ENCODE measurements at places on chromosomes 3 and 15.
A peak's percentile ranks its signal among the peaks of the same experiment; 100 is the strongest.

- DNase-seq, result peak; percentile 59
These were observed 18.3 kb upstream of the ONECUT1 start for GRCh38 chr15:52808441-52808840.

DNA sequence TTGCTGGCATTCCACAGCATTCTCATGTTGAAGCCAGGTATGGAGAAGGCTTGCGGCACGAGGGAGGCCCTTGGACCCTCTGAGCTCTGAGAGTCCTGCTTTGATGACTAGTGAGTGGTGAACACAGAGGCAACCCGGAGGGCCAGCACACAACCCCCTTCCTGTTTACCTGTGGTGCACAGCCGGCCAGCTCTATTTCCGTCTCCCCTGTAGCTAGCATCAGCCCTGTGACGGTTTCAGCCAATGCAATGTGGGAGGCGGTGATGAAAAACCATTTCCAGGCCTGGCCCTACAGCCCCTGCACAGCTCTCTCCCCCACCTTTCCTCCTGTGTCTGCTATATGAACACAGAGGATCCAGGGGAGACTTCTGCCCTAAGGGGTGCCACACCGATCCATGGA is 76.8 kb upstream of the KLHL25 start:
- no peak for DNase-seq

GRCh38 chr3:105430455-105430854 is 63.7 kb downstream of the ALCAM start:
- no peak for DNase-seq

DNA sequence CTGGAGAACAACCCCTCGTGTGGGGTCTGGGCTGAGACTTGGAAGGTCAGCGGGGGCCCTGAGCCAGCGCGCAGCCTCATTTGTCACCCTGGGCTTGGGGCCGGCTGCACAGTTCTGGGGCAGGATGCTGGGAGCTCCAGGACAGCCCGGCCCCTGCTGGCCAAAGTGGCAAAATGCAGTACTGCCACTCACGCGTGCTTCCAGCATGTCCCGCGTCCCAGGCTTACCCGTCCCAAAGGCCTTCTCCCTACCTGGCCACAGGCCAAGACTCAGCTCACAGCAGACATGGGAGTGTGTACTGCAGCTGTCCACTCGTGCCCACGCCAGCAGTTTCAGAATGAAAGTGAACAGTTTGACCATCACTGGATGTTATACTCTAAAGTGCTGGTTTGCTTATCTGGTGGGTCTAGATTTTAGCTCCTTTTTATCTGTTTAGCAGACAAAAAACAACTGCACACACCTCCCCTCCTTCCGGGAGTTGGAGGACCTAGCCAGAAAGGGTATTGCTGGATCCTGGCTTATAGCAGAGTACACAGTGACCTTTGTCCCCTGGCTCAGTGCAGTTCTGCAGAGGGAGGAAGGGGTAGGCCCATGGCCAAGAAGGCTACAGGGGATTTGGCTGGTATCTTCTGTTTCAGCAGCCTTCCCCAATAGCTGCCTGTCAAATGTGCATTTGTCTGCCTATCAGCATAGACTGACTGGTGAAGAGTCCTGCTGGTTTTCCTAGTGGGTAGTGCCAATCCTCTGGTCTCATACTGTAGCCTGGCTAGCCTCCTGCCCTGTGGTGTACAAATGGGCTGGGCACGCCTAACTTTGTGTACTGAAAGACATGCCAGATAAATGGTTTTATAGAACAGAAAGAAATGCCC is 23.2 kb upstream of the IP6K2 start:
- DNase-seq, result peak; percentile 79

DNA sequence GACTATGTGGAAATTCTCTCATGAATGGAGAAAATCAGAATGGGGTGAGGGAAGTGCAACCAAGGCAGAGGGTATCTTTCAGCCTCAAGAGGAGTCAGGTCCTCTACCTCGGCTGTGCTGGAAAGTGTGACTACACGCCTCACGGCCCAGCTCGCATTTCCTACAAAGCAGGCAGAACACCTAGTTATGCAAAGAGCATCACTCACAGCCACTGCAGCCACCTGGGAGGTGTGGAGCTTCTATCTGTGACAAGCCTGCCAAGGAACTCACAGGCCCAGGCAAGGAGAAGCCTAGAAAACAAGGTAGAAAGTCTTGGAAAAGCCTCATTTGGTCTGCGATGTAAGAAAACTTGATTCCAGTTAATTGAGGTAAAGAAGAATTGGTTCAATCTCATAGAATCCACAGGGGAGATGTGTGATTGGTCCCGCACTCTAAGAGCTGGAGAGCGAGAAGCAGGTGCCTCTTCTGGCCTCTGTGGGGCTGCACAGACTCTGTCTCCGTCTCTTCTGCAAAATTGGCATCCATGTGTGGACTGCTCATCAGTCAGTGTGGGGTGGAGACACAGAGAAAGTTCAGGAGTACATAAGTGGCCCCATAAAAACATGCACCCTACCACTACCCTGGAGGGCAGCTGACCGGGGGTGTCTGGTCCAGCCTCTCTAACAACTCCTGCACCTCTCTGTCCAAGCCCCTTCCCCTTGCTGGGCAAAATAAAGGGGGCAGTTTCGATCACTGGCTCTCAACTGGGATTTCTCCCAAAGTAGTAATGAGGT is 76.8 kb downstream of the TAMM41 start:
- DNase-seq, result peak; percentile 9

- no peak for DNase-seq
These were observed 47.0 kb downstream of the OSBPL10 start for GRCh38 chr3:31934018-31934417.

- no peak for DNase-seq
These were observed 30.1 kb downstream of the CCDC12 start for GRCh38 chr3:46946416-46946815.

DNA sequence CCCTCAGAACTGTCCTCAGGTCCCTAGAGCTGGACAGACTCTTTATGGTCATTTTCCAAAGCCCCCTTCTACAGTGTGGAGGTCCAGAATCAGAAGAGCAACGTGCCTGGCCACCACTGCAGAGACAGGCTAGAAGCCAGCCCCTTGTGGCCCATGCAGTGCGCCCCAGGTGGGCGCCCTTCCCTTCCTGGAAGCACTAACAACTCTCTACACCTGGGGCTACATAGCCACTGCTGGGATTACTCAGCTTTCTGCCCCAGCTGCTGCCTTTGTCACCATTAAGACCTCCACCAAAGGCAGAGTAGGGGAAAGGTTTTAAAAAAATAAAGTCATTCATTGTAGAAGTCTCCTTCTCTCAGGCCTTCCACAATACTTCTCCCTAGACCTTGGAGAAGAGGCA is 2.3 kb downstream of the RASGRP1 start:
- DNase-seq, result no peak

DNA sequence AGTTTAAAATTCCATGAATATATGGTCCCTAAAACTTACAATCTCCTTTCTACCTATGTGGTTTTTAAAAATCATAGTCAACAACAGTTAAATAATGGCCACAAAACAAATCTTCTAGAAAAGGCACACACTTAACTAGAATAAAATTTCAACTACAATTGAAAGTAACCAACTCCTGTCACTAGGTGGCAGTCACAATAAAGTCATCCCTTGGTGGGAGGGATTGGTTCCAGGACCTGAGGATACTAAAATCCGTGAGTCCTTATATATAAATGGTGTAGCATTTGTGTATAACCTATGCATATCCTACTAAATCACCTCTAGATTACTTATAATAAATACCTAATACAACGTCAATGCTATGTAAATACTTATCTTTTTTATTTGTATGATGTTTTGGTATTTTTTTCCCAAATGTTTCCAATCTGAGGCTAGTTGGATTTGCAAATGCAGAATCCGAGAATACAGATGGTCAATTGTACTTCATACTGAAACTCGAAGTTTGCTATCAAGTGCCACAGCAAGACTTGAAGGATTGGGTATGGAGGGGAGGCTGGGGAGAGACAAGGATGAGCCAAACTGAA is 172.6 kb downstream of the FMN1 start:
- DNase-seq, result peak; percentile 78

- DNase-seq, result no peak
These were observed 12.0 kb upstream of the ABTB1 start for GRCh38 chr3:127660621-127661251.

GRCh38 chr15:64216730-64217428 is 54.1 kb upstream of the PPIB start:
- peak; percentile 36 for DNase-seq

DNA sequence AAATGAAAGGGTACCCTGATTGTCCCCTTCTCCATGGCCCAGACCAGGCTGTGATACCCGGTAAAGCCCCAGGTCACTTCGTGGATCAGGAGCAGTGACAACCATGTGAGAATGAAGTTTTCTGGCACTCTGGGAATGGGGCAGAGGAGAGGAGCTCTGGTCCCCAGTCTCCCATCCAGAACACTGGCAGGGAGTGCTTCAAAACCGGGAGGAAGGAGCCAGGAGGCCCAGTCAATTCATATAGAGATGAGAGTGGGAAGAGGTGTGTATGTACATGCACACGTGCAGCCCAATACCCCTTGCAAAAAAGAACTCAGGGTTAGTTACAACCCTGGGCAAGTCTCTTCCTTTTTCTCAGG is 101.4 kb upstream of the TLE3 start:
- no peak for DNase-seq

- DNase-seq, result peak; percentile 81
These were observed 951 bp downstream of the FNDC3B start for GRCh38 chr3:172040078-172040980.

DNA sequence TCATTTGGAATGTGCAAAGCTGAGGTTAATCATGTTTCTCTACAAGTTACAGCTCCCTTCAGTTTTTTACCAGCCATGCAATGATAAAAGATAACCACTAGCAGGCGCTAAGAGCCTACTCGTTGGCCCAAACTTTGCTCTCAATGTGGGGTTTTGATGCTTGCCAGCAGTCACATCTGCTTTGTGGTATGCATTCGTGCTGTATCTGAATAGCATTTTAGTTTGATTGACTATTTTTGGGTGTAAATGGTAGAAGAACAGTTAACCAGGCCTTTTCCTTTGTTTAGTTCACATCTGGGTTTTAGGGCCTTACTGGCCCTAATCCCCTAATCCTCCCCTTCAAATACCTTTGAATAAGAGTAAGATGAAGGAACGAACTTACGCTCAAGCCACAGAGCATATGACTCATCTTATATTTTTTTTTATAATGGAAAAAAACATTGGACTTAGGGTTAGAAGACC is 4.4 kb upstream of the CLDN11 start:
- peak; percentile 95 for DNase-seq

DNA sequence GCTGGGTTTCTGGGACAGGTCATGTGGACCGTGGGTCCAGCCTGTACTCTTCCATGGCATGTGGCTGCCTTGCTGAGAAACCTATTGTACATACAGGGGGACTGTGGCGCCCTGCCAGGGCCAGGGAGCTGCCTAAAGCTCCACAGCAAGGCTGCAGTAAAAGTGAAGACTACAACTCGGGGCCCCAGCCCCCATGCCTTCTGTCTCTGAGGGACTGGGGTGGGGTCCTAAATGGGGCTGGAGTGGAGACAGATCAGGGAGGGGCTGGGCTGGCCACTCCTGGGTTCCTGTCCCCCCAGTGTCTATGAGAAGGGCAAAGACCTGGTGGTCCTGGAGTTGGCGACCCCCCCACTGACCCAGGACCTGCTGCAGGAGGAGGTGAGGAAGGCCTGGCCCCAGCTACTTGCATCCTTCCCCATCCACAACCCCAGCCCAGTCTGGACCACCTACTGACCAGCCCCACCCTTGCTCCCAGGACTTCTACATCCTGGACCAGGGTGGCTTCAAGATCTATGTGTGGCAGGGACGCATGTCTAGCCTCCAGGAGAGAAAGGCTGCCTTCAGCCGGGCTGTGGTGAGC is 7.3 kb downstream of the VILL start:
- no peak for DNase-seq

DNA sequence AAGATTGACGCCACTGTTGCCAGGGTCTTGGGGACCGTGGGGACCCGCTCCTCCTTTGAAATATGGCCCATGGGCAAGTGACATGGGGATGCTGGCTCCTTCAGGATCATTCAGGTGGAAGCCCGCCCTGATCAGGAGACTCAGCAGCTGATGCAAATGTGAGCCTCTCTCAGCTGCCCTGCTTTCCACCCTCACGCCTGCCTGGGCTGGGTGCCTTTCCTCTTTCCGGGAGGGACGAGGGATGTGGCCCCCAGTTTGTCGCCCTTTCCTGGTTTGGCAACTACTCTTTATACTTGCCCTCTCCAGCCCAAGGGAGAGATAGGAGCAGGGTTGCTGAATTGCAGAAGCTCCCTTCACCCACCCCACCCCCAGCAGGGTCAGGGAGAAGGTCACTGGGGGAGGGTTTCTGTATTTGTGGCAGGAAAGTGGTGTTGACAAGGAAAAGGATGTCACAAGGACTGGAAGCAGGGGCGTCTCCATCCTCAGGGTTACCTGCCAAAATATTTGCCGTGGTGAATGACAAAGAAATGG is 21.8 kb downstream of the DNASE1L3 start:
- no peak for DNase-seq

GRCh38 chr15:29289173-29289572 is 19.6 kb upstream of the NSMCE3 start:
- DNase-seq, result no peak

DNA sequence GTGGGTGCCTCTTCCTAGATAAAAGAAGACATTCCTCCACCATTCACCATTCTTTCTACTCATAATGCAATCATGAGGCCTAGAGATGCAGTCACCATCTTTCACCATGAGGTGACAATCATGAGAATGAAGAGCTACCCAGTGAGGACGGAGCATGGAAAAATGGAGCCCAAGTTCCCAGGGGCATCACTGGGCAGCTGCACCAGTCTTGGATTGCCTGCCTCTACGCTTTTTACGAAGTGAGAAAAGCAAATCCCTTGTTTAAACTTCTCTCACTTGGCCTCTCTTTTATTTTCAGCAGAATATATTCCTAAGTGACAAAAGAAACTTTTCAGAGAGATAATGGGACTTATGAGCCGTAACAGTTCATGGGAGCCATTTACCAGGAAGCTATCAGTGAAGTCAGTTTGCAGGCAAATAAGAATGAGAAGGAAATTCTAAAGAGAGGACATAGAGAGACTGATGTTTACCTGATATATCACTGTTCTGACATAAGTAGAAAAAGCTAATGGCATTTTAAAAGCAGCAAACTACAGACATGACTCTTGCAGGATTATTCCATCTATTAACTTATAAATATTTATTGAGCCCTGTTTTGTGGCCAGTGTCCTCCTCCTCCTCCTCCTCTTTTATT is 90.0 kb upstream of the CPNE4 start:
- no peak for DNase-seq

DNA sequence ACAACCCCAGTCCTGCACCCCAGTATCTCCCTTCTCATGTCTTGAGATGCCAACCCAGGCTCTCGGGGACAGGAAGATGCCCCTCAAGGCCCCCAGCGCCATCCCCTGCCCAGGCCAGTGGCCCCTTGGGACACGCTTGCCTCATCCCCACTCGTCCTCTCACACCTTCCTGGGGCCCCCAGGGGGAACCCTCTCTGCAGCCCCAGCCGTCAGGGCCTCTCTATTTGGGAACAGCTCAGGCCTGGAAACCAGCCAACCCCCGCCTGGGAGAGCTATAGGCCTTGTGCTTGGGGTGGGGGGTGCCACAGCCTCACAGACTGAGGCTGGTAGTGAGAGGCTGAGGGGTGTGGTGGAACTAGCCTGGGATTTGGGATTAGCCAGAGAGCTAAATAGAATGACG is 7.8 kb downstream of the LINGO1 start:
- DNase-seq, result no peak

- peak; percentile 61 for DNase-seq
These were observed 239.9 kb upstream of the ATP10A start for GRCh38 chr15:26103002-26103404.

GRCh38 chr3:144273601-144274000 is 302.0 kb downstream of the DIPK2A start:
- no peak for DNase-seq

Measured in fibroblast of mammary gland (primary cell).